ENCODE measurements at places on chromosomes 4 and X.

DNA sequence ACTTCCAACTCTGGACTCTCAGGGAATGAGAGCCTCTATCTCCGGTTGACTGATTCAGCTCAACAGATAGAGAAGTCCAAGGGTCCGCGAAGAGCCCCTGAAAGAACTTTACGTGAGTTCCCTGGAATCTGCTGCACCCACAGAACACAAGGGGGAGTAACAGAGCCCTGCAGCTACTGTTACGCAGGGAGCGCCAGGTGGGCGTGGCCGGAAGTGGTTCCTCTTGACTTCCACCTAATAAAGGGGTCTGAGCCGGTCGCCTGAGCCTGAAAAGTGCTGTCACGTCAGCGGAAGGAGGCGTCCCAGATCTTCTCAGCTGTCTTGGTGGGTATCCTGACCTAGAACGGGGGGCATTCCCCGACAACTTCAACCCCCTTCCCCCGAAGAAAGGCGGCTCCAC is at the start of gene MAGEB6:
Gene MAGEB6, plus strand, starts transcription at position 237 of the 400 bp plus-strand sequence. CDS start 1,407 bp downstream, outside the sequence.
- no peak for DNase-seq

DNA sequence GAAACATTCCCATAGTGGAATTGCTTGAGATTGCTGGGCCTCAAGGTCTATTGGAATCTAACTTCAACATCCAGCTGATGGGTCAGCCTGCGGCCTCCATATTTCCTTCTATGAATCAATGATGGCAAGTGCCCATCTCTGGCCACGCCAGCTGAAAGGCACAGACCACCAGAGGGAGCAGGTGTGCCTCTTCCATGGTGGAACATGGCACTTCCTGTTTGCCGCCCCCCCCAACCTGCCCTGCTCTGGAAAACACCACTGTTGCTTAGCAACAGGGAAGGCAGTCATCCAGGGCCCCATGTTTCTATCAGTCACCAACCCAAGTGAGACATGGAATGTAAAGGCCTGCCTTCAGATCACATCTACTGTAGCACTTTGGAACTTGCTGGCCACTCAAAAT is 11.6 kb downstream of the PAGE4 start:
- no peak for DNase-seq

DNA sequence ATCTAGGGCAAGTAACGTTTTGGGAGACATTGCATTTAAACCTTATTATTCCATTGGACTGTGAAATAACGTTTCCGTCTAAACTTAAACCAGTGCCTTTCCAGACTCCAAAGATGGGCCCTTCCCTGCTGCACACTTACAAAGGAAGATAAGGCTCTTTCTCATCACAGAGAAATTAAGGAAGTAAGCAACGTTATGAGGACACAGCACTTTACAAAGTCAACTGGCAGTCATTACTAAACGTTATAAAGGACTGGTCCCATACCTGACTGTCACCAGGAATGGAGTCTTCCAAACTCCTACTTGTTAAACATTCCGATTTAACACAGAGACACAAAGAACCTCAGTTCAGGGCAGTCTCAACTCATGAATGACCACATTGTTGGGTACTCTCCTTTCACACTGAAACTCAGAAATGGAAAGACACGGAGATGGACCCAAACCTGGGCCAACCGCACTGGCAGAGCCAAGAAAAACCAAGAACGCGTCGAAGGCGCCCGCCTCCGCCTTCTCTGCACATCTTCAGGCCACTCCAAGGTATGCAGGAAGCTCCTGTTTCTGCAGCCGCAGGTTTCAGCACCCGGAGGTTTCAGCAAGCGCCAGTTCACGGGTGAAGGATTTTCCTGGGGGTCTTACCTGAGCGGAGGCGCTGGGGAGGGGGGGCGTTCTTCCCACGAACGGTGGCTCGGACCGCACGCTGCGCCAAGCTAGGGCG is 670 bp downstream of the PAPSS1 start:
- DNase-seq, result no peak

DNA sequence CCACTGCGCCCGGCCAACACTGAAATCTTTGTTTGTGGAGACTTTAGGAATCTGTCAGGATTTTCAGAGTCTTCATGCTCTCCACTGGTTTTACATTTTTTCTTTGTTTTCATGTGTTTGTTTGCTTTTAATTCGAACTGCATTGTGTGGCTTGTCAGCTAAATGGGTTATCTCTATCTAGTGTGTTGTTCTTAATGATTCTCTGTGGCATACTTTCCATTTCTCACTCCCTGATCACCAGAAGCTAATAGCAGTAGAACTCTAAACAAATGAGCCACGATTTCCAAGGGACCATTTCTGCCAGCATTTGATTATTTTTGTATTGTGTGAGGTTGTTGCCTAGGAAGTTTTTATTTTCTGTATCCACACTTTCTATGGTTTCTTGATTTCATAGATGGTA is 352.4 kb downstream of the CAMK2D start:
- DNase-seq, result no peak

- DNase-seq, result no peak
These were observed 100.9 kb downstream of the PTCHD1 start for GRCh38 chrX:23435575-23435974.

- DNase-seq, result no peak
These were observed 187.0 kb upstream of the S100G start for GRCh38 chrX:16462912-16463311.

GRCh38 chr4:48212165-48212564 is 57.5 kb downstream of the TEC start:
- DNase-seq, result no peak

GRCh38 chr4:116055857-116056827 is 942.7 kb upstream of the NDST4 start:
- no peak for DNase-seq

- no peak for DNase-seq
These were observed 26.9 kb upstream of the TMPRSS11B start for GRCh38 chr4:68272380-68272779.

DNA sequence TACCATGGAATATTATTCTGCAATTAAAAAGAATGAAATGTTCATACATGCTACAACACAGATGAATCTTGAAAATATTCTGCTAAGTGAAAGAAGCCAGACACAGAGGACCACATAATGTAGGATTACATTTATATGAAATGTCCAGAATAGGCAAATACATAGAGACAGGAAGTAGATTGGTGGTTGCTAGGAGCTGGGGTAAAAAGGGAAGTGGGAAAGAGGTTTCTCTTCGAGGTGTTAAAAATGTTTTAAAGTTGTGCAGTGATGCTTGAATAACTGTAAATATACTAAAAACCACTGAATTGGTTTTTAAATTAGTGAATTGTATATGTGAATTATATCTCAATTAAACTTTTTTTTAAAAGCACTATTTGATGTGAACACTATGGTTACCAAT is 3.6 kb upstream of the NXT2 start:
- no peak for DNase-seq

DNA sequence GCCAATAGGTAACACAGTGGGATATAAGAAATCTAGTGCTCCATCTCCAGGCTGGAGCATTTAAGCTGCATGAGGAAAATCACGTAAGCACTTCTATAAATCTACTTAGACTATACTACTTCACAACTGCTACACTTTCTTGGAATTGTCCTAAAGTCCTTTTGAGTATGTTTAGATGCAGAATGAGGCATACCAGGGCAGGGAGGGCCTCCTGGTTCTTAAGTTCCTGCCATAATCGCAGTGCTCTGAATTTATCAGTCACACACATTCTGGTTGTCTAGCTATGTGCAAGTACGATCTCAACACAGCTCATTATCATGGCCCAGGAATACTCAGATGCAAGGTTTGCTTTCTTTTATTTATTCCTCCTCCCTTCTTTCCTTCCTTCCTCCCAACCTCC is 130.3 kb downstream of the GUCY2F start:
- no peak for DNase-seq

GRCh38 chrX:95640226-95640625 is 1044.4 kb upstream of the DIAPH2 start:
- DNase-seq, result no peak

- no peak for DNase-seq
These were observed 13.8 kb downstream of the AP1AR start for GRCh38 chr4:112245383-112245782.

- DNase-seq, result no peak
These were observed 8.0 kb downstream of the RAB28 start for GRCh38 chr4:13476152-13476551.

GRCh38 chr4:87589531-87589930 is 18.8 kb upstream of the DSPP start:
- no peak for DNase-seq

DNA sequence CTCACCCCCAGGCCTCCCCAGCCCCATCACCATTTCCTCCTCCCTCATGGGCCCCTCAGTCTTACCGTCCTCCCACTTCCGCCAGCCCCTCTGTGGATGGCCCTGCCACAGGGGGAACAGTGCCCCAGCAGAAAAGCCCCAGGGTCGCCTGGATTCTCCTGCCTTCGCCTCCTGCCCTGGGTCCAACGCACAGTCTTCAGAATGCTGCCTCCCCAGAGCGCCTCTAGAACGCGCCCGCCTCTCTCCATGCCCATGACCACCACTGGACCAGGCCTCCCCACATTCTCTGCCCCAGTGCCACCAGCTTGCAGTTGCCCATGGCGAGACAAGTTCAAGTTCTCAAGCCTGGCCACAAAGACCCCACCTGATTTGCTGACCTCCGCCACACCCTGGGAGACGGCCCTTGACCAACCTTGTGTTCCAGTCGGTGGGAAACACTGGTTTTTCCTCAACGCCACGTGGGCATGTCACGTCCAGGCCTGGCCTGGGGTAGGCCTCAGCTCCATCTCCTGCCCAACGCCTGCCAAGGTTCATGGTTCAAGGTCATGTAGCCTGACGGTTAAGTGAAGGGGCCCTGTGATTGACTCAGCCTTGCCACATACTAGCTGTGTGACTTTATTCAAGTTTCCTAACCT is 634 bp upstream of the PLXNB3 start:
- DNase-seq, result no peak

DNA sequence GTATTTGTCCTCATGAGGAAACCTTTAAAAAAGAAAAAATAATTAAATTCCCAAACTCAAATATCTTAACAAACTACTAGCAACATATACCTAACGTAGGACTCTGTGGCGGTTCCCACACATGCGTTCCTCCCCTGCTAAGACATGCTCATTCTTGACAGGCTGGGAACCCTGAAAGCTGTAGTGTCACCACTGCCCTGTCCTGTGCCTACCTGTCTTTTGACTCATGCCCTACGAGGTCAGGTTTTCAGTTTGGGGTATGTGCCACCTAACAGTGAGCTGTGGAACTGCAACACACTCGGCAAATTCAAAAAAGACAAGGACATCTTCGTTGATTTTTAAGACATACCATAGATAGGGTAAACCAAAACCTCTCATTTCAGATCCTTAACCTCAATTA is 17.8 kb downstream of the IDS start:
- no peak for DNase-seq

DNA sequence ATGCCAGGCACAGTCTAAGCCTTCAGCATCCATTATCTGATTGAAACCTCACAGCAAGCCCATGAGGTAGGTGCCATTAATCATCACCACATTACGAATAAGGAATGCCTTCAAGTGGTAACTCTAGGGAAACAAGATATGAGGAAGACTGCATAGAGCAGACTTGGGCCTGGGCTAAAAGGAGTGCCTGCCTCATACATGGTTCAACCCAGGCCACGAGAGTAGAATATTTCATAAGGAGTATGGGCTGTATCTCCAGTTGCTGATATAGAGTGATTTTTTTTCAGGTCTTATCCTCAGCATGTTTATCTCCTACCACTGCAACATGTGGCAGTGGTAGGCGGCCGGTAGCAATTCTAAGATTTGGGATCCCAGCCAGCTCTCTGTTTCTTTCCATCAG is 51.7 kb downstream of the ATP11C start:
- no peak for DNase-seq

DNA sequence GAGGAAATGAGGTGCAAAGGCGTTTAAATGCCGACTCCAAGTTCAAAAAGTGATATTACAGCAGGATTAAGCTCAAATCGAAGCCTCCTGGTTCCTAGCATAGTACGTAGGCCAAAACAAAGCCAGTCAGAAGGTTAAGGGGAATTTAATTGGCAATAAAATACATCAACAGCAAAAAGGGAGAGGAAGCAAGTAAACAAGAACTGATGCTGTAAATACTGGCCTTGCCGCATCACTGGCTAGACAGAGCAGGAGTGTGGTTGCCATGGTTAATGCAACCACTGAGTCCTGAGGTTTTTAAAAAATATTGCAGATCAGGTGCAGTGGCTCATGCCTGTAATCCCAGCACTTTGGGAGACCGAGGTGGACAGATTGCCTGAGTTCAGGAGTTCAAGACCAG is 63.2 kb upstream of the FBXW7 start:
- DNase-seq, result no peak

GRCh38 chr4:135552131-135552530 is 1350.5 kb upstream of the PABPC4L start:
- DNase-seq, result no peak

GRCh38 chr4:5213087-5213595 is 161.9 kb downstream of the STK32B start:
- DNase-seq, result no peak

All from stimulated activated CD8-positive, alpha-beta memory T cell treated with anti-CD3 and anti-CD28 coated beads, Interleukin-7, amount 100 ng/mL, for 1 hour (primary cell).